COR-L47 (cell line): ENCODE measurements at places on chromosomes 2 and 18.

DNA sequence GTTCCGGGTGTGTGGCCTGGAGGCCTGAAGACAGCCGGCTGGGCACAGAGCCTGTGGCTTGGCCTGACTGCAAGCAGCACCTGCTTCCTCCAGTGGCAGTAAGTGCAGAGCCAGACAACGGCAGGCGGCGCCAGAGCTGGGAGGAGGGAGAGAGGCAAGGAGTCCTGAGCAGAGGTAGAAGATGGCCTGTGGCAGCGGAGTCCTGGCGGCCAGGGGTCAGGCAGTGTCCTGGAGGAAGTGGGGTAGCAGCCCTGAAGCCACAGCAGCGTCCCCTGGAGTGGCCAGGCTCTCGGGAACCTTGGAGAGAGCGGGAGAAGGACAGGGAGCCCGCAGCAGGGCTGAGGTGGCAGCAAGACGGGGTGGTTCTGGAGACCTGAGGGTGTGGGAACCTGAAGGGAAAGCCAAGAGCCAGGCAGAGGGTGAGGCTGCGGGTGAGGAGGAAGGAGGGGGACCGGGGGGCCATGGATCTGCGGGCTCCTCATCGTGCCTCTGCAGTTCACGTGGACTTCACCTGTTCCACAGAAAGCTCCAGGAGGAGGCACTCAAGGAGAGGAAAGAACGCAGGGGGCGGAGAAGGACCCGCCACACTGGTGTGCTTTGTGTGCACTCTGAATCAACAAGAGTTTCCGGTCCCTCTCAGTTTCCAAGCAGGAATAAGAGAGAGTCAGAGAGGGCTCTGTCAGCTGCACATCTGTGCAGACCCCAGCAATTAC lies 85.9 kb downstream of the USP40 start:
- peak; percentile 52 for DNase-seq

GRCh38 chr2:60219536-60219935 lies 333.9 kb downstream of the BCL11A start:
- DNase-seq: no peak

GRCh38 chr2:116378786-116379185 lies 1435.7 kb upstream of the DDX18 start:
- DNase-seq: no peak

DNA sequence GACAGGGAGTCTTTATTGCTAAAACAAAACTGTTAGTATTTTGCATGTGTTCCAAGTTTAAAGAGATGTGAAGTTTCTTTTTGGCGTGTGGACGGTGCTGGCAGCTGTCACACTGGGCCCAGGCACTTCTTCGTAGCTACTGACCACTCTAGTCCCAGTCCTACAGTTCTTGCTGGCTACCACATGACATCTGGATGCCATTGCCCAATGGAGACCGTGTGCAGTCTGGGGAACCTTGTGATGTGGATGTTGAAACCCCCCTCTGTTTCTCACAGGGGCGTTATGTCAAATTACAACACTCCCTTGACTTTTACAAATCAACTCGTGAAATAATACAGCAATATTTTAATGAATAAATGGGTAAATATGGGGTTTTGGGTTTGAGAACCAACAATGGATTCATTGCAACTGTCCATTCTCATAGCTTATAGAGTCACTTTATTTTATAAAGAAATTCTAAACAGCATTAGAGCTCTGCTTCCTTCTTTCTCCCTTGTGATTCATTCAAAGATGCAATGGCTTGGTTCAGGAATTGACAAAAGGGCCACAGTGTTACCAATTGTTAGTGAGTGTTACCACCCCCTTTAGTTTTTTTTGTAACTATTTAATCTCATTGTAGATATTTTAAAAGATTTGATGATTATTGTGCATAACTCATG lies 1.2 kb downstream of the GPD2 start:
- no peak for DNase-seq

DNA sequence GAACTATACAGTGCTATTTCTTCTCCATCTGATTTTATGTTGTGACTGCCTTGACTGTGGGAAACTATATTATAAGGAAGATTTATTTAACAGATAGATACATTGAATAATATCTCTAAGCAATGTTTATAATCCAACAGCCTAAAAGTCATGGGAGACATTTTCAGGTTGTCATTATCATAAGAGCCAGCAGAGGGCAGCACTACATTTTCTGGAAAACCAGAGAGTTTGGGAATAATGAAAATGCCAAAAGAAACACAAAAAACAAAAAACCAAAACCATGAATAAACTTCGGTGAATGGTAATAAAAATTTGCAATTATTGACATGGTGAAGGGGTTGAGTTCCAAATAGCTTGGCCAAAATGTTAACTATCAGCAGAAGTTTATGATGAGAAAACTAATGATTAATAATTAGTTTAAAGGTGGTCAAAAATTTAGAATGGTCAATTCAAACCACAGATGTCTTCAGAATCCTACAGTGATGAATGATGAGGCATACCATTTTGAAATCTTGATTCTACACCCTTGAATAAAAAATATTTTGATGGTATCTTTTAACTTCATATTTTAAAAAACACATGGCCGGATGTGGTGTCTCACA lies 4.7 kb downstream of the EEF1B2 start:
- DNase-seq: no peak

GRCh38 chr2:12335131-12335530 lies 381.6 kb upstream of the TRIB2 start:
- no peak for DNase-seq

DNA sequence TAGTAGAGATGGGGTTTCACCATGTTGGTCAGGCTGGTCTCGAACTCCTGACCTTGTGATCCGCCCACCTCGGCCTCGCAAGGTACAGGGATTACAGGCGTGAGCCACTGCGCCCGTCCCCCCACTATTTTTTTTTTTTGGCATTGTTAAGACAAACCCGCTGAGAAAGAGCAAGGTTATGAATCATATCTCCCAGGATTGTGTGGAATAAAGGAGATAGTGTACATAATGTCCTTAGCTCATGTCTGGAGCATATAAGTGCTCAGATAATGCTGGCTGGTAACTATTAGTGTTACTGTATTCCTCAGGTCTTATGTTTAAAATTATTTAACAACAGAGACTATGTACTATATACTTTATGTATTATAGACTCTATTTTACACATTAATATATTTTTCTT lies 36.0 kb downstream of the TTC27 start:
- no peak for DNase-seq

DNA sequence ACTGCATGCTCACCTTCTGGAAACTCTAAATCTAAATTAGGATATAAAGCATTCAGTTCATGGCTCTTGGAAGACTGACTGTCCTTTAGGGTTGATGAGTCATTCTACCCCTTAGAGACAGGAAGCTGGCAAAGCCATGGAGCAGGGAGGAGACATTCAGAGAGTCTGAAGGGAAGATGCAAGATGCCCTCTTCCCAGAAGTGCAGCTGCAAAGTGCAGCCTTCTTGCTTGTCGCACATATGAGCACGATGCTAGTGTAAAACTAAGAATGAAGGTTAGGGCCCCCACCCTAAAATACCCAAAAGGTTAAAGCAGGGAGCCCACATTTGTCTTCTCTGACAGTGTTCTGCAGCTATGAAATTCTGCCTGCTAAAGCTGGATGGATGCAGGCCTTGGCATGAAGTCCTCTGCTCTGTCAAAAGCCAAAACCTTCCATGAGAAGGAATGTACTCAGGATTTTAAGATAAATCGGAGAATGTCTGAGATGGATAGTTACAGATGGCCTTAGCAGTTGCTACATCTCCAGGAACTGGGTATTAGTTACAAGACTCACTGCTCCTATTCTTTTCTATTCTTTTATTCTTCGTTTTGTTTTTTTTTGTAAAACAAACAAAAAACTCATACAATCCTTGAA lies 89.7 kb downstream of the POLE4 start:
- no peak for DNase-seq

DNA sequence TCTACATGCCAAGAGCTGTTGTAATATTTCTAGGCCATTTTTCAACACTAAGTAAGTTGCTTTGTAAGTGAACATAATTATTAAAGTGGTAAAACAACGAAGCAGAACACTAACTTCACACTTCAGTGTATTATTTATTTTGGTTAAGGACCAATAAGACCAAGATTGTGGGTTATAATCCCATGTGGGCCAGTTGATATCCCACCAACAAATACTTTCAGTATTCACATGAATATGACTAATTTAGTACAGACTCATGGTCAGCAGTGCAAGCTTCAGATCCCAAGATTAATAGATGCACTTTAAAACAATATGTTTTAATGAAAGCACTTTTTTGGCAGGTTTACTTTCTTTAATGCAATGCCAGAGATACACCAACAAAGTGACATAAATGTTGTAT lies 154.3 kb downstream of the LCLAT1 start:
- DNase-seq: no peak

- DNase-seq: no peak
Measured at GRCh38 chr2:9720352-9721093, 89.7 kb upstream of the YWHAQ start.

DNA sequence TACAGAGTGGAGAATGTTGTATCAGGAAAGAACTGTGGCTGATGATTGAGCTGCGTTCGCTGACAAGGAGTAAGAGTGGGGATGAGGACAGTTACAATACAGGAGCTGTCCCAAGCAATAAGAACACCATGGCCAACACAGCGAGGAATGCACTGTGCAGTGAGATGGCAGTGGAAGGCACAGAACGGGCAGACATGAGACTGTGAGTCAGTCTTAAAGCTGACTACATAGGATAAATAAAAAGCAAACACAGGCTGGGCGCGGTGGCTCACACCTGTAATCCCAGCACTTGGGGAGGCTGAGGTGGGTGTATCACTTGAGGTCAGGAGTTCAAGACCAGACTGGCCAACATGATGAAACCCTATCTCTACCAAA lies 89.8 kb downstream of the CABYR start:
- no peak for DNase-seq

DNA sequence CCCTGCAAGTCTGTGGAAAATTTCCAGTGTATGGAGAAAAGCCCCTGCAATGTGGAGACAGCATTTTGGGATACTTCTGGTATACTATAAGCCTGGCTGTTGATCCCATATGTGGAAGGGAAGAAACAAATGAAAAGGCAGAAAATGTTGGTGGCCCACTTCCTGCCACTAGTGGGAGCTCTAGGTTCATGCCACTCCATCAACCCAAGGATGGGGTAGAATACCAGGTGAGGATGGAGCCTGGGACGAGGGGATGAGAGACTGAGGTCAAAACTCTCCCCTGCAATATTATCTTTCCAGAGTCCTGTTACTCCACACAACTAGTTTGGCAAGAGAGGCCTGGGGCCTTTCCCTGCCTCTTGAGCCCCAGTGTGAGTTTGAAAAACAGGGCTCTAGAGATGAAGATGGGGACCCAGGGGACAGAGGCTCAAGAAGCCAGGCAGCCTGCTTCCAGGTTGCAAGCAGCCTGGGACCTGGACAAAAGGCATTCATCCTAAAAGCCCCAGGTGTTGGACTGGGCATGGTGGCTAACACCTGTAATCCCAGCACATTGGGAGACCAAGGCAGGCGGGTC lies 31.9 kb downstream of the BMP10 start:
- no peak for DNase-seq

DNA sequence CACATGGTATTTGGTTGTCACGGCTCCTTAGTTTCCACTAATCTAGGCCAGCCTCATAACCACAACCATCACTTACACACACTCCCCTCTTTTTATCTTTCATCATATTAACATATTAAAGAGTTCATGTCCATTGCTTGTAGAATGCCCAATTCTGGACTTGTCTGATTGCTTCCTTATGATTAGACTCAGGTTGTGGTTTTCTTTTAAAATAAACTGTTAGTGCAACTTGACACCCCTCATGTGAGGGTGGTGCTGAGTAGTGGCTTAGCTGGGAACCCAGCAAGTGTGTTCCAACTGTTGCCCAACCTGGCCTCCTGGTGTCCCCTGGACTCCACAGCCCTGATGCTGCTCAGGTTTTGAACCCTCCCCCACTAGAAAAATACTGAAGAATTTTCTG lies 20.1 kb upstream of the CD207 start:
- DNase-seq: no peak

- no peak for DNase-seq
Measured at GRCh38 chr2:101466426-101466825, 8.5 kb downstream of the RFX8 start.

DNA sequence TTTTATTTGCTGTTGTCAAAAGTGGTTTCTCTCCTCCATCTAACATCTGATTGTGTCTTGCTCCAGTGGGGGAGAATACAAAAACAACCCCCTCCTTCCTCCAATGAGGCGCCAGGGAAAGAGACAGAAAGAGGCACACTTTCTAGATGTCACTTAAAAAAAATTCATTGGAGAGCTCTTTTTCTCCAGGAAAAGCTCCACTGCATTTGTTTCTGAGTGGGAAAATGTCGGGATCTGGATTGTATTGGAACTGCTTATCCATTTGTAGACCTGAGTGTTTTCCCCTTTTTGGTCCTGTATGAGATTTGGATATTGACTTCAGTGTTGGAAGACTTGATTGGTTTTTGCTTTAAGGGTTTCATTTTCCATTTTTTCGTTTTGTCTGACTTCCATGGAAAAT lies 995 bp downstream of the MBD5 start:
- DNase-seq: no peak

DNA sequence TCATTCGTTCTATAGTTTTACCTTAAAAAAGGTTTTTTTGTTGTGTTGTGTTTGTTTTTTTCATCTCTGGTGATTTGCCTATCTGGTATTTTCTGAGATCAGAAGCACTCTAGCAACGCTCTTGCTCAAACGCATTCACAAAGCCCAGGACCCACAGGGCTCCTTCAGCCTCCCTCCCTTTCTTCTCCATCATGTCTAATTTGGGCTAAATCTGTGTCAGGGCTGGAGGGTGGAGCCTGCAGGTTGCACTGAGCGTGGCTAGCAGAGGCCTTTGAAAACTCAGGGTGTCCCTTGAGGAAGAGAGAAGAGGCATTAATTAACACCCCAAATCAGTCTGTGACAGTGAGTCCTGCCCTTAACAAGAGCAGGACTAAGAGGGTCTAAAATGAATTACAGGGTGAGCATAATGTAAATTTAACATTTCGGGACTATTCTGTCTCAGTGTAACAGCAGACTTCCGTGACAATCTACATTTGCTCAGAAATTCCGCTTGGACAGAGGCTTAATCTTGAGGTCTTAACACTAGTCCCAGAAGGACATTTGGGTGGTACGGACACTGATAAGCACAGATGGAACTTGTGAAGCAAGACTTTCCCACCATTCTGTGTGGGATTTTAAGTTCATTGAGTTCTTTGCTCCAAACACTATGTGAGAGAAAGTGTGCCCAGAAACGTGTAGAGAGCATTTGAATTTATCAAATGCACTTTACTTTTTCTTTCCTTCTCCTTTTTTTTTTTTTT lies 174.4 kb upstream of the APCDD1 start:
- DNase-seq: no peak

DNA sequence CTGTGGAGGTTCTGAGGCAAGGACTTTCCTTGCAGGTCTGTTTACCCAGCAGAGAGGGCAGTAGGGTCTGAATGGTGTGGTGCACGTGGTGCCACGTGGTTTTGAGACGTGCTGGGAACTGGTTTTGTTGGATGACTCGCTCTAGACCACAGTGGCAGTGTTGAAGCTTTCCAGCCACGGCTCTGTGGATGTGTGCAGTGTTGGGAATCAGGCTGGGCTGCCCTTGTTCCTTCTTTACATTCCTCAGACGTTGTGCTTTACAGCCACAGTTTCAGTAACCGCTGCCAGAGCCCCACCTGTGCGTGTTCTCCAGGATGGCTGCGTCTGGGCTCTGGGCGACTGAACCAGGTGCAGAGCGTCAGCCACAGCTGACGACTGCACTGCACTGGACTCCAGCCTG lies 8.2 kb downstream of the CTDP1 start:
- no peak for DNase-seq
